ENCODE measurements at places on chromosomes 6 and 20.

DNA sequence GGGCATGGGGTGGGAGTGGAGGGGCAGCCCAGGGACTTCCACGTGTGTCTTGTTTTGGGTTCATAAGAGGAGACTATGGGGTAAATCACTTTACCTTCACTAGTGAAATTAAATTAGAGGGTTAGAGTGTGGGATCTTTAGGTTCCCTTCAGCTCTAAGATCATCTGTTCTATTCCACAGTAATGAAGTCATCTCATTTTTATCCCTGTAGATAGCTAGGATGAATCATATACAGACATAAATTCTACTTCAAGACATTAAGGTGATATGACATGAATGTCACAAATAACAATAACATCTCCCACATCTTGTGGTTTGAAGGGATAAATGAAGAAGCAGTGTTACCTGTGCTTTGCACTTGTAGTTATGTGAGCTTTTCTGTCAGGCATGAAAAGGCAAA is 83.8 kb downstream of the ELOVL4 start:
- DNase-seq, result no peak

DNA sequence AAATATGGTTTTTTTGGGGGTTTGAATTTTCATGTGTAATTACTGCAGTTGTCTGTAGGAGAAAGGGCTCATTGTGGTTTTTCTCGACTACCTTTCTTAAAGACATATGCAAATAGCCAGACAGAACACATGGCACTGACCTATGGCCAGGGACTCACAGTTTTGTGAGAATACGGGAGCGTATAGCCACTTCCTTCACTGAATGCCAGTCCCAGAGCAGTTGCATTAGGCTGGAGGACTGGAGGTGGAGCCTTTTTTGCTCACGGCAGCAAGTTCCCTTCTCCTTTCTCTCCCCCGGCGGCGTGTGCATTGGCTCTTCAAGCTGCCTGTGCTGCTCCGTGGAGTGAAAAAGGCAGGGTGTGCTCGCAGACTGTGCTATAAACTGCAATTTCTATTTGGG is 114.9 kb downstream of the AKAP7 start:
- no peak for DNase-seq

- peak; percentile 42 for DNase-seq
Measured at GRCh38 chr20:46213946-46214823, 94.1 kb downstream of the CDH22 start.

DNA sequence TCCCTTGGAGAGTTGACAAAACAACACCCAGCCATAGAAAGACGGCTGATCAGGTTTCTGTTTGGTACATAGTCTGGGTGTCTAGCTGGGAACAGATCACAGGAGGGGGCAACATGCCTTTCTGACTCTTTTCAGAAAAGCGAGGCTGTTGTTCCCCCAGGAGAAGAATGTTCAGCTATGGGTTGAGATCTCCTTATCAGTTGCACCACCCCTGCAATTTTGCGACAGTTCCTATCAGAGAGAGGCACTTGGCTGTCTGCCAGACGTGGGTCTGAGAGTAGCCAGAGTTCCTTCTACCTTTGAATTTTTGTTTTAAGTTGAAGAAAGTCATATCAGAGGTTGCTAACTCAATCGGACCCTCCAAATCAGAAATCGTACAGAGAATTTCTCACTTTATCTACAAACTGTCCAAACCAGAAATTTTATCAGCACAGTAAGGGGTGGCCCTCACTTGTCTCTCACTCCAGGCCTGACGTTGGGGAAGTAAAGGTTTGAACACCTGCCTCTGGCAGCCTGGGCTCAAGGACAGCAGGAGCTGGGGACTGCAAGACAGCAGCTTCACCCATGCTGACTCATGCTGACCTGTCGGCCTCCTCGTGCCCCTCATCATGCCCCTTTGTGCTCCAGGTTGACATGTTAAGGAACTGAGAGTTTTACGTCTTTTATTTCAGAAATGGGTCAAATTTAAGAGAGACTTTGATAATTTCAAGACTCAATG is 42.3 kb downstream of the TMC2 start:
- no peak for DNase-seq

DNA sequence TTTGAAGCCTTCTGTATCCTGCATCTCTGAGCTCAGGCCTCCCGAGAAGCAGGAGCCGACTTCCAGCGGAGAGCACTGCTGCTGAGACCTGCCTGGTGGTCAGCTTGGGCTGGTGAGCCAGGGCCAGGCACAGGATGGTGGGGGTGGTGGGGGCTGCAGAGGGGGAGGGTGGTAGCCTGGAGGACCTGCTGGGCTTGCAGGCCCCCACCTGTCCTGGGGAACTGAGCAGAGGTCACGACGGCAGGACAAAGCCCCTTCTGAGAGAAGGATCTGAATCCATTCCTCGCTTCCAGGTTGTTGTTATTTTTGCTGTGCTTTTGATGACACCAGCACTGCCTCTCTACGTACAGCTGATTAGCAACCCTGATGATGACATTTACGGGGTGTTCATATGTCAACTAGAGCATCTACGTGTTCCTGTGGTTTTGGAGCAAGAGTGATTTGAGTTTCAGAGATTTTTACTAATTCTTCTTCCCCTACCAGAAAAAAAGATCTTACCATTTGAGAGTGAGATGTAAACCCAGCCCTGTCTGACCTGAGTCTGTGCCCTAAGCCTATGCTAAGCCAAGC is 35.7 kb upstream of the CD93 start:
- no peak for DNase-seq

GRCh38 chr20:44231713-44232468 is 15.2 kb upstream of the GDAP1L1 start:
- DNase-seq, result no peak

DNA sequence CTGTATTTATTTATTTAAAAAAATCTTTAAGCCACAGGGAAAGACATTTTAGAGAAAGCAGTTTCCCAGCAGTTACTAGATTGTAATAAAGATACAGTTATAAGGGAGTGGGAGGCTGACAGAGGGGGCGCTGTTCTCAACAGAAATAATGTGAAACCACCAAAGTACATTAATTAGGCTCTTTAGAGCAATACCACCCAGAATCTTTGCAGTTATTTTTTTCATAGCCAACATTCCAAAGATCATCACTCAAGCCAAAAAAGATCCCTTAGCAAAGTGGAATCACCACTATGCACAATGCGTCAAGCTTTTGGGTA is 331.3 kb upstream of the DEFB112 start:
- DNase-seq, result peak; percentile 16

- DNase-seq, result no peak
Measured at GRCh38 chr20:10415013-10415650, 18.9 kb downstream of the MKKS start.

- no peak for DNase-seq
Measured at GRCh38 chr6:36020154-36020553, 4.3 kb downstream of the SLC26A8 start.

- DNase-seq, result no peak
Measured at GRCh38 chr6:53756396-53756795, 38.4 kb upstream of the LRRC1 start.

- peak; percentile 48 for DNase-seq
Measured at GRCh38 chr6:82364087-82365015, 734 bp downstream of the TPBG start.

DNA sequence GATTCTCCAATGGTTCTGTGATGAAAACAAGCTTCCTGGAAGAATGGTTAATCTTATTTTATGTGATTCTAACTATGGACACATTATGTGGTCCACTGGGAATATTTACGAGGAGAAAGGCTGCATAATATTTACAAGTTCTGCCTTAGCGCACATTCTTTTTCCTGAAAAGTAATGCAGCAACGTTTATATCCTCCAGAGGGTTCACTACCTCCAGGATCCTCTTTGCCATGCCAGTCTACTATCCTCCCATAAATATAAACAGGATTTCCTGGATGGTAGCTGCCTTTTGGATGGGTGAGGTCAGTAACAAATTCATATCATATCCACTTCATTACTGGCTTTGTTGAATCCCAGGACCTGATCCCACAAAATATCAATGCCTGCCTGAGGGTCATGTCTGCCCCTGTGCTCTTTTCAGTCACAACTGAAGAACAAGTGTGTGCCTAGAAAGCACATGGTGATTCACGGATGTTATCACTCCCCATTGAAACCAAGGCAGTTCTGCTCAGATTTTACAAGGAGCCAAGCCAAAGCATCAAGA is 30.4 kb downstream of the ADGRF5 start:
- no peak for DNase-seq

DNA sequence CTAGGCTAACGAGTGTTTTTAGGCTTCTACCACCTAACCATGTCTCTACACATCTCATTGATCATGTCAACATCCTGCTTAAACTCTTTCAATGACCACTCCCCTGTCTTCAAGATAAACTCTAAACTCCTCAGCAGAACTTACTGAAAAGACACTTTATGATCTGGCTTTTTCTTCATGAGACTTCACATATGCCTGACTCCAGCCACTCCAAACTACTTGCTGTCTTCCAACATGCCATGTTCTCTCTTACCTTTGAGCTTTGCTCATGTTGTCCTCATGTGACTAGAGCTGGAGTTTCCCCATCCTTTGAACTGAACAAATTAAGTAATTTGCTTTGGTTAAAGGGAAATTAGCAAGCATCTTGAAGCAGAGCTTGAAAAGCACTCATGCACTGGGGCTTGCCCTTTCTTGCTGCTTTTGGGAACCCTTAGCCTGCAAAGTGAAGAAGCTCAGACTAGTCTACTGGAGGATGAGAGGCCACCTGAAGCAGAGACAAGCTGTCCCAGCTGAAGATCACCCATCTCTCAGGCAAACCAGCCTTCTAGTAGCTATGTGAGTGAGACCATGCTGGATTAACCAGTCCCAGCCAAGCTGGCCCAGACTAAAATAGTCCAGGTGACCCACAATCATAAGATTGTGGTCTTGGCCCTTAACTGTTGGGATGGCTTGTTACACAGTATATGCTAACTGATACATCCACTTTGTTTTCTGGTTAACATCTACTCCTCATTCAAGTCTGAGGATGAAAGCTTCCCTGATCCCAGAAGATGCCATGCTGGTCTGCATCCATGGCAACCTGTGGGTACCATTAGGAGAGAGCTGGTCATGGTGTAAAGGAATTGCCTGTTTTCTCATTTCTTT is 235.8 kb downstream of the GMPR start:
- DNase-seq, result no peak

- no peak for DNase-seq
Measured at GRCh38 chr6:44650495-44650894, 263.0 kb downstream of the CDC5L start.

GRCh38 chr20:46394872-46395760 is 11.3 kb downstream of the ELMO2 start:
- no peak for DNase-seq

DNA sequence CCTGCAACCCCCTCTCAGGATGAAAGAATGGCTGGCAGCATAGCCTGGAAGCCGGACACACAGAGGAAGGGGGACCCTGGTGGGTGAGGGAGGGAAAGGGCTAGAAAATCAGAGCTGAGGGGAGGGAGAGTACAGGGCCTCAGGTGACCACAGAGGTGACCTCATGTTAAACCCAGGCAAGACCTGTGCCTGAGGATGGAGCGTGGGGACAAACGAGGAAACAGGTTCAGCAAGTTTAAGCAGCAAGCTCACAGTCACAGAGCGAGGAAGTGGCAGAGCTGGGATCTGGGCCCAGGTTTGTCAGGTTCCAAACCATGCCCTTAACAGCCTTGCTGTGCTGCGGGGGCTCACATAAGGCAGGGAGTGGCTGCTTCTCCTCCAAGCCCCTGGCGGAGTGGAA is 4.0 kb upstream of the BPI start:
- no peak for DNase-seq

DNA sequence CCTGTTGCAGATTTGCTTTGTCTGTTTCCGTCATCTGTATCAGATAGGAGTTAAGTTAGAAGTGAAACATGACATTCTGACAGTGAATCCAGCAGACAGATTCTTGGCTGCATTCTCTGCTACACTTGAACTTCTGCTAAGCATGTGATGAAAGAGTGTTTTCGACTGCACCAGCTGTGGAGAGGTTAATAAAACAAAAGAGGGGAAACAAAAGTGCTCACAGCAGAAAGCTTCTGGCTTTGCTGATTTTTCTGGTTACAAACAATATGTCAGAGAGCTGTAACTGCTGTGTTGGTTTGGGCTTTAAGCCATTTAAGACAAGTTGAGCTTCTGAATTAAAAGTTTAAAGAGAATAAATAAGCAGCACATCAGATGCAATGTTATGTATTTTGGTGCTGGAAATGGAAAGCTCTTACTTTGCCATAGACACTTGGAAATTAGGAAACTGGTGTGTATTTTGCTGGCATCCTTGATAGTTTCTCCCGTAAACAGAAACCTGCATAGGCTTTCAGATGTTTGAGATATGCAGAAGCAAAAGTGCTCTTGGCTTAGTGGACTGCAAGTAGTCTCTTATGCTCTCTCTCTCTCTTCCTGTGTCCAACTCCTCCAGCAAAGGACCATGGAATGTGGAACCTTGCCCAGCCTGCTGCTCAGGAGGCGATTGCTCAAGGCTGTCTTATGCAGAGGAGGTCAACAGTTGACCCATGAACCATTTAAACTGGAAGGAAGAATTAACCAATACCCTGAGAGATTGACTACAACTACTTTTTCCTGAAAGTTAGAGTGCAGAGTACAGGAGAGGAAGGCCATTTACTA is 104.9 kb downstream of the RPS12 start:
- no peak for DNase-seq

GRCh38 chr20:63858393-63859165 is 2.7 kb upstream of the ABHD16B start:
- no peak for DNase-seq

DNA sequence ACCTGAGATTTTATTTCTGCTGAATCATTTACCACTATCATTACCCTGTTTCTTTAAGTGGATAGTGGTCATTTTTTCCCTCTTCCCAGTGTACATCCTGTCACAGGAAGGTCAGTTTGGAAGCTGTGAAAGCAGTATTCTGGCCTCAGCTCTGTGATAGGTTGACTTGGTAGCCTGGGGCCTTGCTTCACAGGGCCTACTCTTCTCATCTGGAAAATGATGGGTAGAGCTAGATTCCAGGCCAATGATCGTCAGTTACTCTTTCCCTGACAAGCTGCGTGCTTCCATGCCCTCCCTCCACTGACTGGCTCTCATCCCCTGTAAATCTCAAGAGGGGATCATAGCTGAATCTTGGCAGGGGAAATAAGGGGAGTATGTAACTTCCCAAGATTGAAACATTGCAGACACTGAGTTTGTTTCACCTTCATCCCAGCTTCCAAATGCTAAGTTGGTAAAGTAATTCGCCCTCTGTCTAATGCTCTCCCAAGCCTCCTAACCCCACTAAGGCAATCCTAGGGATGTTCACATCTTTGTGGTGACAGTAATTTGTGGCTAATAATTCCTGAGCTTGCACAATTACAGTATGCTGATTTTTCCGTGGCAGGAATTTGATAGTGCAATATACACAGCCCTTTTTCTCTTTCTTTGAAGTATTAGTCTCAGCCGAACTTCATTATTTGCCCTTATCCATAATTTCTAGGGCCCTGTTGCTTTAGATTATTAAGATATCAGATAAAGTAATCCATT is 51.2 kb downstream of the VAPB start:
- no peak for DNase-seq

GRCh38 chr6:163753430-163753829 is 338.9 kb downstream of the QKI start:
- no peak for DNase-seq

DNA sequence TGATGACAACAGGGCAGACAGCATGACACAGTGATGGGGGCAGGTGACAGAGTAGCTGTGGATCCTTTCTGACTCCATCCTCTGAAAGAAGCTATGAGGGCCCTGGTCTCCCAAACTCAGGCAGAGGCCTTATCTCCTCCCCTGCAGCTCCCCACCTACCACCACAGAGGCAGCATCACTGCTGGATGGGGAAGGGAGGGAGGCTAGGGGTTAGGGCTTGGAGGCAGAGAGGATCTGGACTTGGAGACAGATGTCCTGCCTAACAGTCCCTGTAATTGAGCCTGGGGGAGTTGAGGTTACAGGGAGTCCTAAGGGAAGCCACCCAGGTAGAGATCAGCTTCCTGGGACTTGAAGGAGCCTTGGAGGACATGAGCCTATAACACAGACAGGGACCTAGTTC is 37.9 kb downstream of the FAM110A start:
- no peak for DNase-seq
